Thymus (tissue), 14 donors: ENCODE measurements at places on chromosomes 4 and X. TPM values are rescaled to one million over a fixed set of nuclear protein-coding genes. Genes with fewer than 3 reads are reported as not detected.

DNA sequence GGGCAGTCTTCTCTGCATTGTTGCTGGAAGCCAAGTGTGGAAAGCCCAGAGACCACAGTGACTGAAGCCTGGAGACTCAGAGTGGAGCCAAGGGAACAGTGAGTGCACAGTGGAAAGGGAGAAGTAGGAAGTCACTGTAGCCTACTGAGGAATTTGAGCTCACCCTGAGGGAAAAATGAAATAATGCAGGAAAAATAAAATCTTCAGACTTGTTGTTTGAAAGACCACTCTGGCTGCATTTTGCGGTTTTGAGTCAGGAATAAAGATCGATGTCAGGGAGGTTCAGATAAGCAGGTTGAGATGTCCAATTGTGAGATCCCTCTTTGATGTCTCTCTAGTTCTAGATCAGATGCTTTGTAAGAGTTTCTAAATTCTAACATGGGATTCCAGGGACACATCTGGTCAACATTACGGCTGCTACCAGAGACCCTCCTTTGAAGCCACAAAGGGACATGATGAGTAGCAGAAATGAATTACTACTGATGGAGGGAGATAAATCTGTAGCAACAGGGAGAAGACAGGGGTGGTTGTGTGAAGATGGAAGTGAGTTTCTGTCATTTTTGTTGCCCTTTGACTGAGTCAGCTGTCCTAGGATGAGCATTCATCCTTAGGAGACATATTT is 8.4 kb downstream of the ADH4 start:
- no peak for DNase-seq
- no peaks in the 10 kb centered on the region for H3K36me3 ChIP-seq
- H3K4me3 ChIP-seq, result no peak overlapping the region
- no peaks in the 10 kb centered on the region for H3K27me3 ChIP-seq
- no peaks in the 10 kb centered on the region for H3K4me1 ChIP-seq
- H3K27ac ChIP-seq, result no peak overlapping the region

DNA sequence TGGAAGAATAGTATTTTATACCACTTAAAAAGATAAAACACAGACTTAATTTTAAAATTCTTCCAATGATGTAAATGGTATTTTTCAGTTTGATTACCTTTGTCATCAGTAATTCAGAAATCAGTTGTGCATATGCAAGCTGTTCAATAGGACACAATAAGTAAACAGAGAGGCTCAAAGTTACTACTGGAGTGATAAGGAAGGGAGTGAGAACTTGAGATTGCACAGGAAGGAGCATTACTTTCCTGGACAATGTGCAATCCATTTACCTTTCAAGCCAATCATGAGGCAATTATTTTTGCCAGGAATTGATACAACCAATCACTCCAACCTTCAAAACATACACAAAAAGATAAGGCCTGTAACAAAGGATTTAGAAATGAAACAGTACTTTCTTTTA is 1024.3 kb downstream of the RAPGEF2 start:
- no peak overlapping the region for H3K27ac ChIP-seq
- H3K36me3 ChIP-seq, result no peaks in the 10 kb centered on the region
- no peak for DNase-seq
- H3K4me3 ChIP-seq, result no peak overlapping the region
- H3K4me1 ChIP-seq, result no peaks in the 10 kb centered on the region

DNA sequence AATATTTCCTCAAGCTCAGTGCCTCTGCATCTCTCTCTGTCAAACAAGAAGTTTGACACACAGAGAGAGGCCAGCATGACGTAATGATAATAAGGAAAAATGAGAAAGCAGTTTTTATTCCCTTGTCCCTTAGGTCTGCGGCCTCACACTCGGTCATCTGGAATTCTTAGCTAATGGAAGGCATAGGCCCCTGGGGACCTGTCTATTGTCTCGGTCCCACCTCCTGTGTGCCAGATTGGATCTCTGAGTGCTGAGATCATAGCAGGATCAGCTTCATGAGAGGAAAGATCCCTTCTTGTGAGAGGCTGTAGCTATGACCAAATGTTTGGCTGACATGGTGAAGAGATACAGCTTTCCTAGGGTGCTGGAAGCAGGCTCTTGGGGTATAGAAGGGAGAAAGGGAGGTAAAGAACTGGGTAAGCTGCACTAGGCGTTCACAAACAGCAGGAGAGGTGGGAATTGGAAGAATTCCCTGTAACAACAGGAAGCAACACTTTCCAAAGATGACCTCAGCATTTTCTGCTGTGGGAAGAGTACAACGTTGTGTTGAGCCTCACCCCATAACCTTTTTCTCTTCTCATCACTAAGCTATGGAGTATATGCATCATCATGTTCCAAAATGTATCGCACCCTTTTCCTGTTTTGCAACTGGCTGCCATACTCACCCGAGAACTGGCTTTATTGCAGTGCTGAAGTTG is 20.2 kb downstream of the TMEM31 start:
- no peak overlapping the region for H3K4me3 ChIP-seq
- no peak overlapping the region for H3K27ac ChIP-seq
- DNase-seq, result no peak
- H3K27me3 ChIP-seq, result no peaks in the 10 kb centered on the region
- no peaks in the 10 kb centered on the region for H3K4me1 ChIP-seq
- no peaks in the 10 kb centered on the region for H3K36me3 ChIP-seq

DNA sequence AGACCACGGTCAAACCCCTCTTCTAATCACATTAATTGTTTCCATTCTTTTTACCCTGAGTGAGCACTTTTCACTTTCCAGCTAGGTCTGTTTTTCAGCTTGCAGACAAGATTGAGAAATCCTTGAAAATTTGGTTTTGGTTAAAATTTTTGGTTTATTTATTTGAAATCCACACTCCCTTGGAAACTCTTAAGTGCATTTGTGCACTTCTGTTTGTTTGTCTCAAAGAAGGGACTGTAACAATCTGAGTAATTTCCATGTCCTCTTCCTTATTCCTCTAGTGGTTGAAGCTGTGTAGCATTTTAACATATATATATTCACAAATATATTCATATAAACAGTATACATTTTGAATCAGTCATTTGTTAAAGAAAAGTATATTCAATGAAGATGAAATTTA is 333.3 kb downstream of the ANK2 start:
- H3K4me1 ChIP-seq, result no peaks in the 10 kb centered on the region
- no peak overlapping the region for H3K27ac ChIP-seq
- H3K4me3 ChIP-seq, result no peak overlapping the region
- H3K36me3 ChIP-seq, result no peaks in the 10 kb centered on the region

The KIAA1210 gene
- 0.09 TPM for total RNA-seq

The INPP4B gene
- 7.8 TPM for total RNA-seq
